ENCODE measurements at places on chromosomes 5 and 9. TPM values are rescaled to one million over a fixed set of nuclear protein-coding genes. Genes with fewer than 3 reads are reported as not detected.
A peak's percentile ranks its signal among the peaks of the same experiment; 100 is the strongest.

PDE8B gene
- 8.5 TPM for polyA plus RNA-seq

ST8SIA4 gene
- 9.9 TPM for polyA plus RNA-seq

DNAI1 gene
- polyA plus RNA-seq, result 8.1 TPM

DNA sequence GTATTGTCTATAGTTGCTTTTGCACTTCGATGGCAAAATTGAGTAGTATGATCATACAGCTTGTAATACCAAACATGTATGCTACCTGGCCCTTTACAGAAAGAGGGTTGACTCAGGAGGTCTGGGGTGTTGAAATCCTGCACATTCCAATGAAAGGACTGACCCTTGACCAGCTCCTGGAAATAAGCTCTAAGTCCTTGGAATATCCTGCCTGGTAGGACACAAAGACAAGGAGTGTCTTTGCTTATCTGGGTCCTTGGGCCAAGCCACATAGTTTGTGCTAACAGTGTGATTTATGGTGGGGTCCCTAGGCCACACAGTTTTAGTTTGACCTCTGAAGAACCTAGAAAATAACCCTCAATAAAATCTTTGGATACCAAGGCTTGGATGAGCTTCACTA lies 89.3 kb upstream of the FTMT start:
- no peak for DNase-seq

DNA sequence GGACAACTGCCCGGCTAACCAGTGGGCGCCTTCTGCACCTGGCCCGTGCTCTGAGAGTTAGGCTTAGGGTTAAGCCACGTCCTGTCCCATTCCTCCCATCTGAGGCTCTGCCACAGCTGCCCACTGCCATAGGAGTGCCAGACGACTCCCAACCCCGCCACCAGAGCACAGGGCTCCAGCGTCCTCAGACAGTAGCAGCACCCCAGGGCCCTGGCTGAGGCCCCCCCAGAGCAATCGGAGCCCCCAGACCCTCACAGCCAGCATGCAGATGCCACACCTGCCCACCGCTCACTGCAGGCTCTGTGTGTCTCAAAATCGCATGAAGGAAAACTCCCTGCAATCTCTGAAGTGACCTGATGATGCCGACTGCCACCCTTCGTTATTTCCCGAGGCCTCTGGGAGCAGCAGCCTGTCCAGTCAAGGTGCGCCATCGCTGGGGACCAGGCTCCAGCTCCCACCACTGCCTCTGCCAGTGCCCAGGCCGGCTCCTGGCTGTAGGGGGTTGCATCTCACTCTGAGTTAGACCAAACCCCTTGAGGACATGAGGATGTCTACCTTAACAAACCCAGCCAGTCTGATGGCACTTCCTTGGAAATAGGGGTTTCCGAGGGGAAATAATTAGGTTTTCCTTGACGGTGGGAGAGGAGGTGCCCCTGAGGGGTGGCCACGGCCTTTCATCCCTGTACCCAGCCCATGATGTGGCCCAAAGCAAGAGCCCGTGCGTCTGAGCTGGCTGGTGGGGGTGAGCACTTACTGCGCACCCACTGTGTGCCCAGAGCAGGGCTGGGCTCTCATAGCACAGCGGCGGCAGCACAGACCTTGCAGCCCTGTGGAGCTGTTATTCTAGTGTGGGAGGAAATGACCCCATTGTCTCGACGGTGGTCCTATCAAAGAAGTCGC lies 58.0 kb upstream of the RNF130 start:
- DNase-seq, result no peak

GABRB2 gene
- 1.6 TPM for polyA plus RNA-seq

OTP gene
- not detected for polyA plus RNA-seq

CARD6 gene
- 6.6 TPM for polyA plus RNA-seq

DNA sequence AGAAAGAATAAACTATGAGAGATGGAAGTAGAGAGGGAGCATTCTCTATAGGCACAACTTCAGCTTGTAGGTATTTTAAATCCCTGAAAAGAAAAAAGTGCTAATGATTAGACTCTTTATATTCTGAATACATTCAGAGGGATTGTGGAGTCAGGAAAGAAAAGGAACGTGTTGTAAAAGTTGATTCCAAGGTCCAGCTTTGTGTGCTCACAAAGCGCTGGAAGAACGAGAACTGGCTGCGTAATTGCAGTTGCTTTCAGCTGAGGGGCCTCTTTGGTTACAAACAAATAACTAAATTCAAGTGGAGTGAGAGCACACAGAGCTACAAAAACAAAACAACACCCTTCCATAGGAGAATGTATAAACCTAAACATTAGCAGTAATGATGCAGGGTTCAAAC lies 1040.4 kb upstream of the WWC1 start:
- no peak for DNase-seq

- no peak for DNase-seq
These were observed 96.4 kb upstream of the TAF11L2 start for GRCh38 chr5:17401470-17402288.

DNA sequence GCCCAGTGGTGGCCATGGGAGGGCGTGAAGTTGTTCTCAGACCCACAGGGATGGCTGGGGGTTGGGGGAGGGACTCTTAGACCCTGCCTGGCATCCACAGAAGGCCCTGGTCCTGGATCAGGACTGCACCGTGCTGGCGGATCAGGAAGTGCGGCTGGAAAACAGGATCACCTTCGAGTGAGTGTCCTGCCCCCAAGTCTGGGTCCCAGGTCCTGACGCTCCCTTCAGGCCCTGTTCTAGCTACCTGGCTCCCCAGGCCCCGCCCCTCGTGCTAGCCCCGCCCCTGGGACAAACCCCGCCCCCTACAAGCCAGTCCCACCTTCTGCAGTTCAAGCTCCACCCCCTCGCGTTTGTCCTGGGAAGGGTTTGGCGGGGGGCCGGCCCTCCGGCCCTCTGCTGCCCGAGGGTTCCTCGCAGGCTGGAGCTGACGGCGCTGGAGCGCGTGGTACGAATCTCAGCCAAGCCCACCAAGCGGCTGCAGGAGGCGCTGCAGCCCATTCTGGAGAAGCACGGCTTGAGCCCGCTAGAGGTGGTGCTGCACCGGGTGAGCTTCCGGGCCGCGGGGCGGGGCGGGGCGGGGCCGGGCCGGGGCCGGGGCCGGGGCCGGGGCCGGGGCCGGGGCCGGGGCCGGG lies 12.9 kb downstream of the RGS14 start:
- peak; percentile 50 for DNase-seq

DNA sequence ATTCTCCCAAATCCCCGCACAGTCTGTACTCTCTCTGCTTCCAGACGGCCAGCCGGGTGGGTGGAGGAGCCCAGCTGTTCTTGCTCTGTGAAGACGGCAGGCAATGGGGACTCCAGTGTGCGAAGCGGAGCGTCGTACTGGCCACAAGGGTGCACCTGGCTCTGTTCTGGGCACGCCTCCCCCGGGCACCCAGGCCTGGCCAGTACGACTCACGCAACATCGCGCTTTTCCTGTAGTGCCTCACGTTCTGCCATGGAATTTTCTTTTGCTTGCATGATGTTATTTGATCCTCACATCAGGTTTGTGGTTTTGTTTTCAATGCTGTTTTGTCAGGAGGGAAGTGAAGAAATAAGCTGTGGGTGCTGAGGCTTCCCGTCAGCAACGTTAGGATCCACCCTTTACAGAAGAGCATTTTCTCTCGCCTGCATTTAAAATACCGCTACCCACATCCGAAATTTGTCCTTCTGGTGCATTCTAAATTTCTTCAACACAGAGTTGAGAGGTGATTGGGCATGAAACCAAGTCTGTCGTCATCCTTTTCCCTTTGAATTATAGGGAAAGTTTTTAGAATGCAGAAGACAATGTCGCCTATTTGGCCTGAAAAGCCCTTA lies 311.7 kb downstream of the TRIM36 start:
- no peak for DNase-seq

CKMT2 gene
- polyA plus RNA-seq, result 6.6 TPM

DNA sequence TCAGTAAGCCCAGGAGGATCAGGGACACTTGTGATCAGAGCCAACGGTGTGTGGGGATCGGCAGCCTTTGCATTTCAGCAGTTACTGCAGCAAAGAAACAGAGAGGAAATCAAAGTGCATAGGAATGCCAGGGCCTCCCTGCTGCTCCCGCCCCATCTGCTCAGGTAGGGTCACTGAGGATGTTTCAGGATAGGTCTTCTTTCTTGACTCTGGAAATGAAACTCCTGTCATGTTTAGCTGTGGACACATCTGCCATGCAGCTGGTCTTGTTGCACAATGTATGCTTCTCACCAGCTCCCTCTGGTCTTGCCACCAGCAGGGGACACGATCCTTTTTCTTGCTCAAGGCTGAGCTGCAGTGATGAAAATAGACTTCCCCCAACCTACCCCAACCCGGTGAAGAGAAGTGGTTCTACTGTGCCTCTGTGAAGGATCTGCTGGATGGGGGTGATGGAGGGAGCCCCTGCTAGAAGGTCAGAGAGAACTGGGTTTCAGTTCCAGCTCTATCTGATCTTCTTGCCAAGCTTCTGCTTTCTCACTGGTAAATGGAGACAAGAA lies 185.2 kb upstream of the KLF4 start:
- DNase-seq, result no peak

CDH18 gene
- 1.1 TPM for polyA plus RNA-seq

WASHC1 gene
- 23.2 TPM for polyA plus RNA-seq

GRCh38 chr9:6014670-6015270 lies 654 bp downstream of the RANBP6 start:
- DNase-seq, result no peak

DNA sequence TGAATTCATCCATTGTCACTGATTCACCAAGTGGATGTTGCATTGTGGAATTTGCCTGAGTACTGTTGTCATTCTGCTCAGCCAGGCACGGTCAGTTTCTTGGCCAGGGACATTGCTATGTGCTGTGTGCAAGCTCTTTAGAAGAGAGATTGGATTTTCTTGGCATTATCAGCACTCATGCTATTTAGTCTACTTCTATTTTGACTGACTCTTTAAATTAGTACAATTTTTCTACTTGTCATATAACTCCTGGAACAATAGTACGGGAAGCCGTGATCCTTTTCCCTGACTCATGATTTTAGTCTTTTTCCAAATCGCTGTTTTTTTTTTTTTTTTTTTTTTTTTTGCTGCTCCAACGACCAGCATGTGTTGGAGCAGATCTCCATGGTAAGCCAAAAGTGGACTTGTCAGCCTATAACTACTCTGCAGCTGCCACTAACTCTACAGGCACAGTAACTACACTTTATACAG lies 129.7 kb downstream of the CDC42SE2 start:
- DNase-seq, result no peak

SHC3 gene
- 11.1 TPM for polyA plus RNA-seq

SPACA9 gene
- polyA plus RNA-seq, result 6.6 TPM

INSL4 gene
- not detected for polyA plus RNA-seq

DNA sequence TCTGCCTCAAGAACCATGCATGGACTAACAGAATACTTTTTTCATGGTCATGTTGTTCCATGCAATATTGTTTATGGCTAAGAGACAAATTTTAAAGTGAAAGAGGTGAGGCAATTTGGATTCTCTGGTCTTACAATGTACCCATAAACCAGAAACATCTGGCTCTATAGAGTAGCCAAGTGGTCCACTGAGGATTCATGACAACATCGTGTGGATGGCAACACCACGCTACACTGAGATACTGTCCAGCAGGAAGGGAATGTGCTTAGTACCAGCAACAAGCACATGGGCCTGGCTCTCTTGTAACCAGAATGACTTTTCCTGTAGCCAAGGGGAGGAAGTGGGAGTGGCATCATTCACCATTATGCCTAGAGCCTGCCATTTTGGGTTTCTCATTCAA lies 218.2 kb downstream of the GADD45G start:
- DNase-seq, result no peak

FGD3 gene
- polyA plus RNA-seq, result 7.5 TPM

GRCh38 chr5:65059681-65060598 lies 291.2 kb downstream of the CWC27 start:
- no peak for DNase-seq

OMD gene
- 1.2 TPM for polyA plus RNA-seq

STKLD1 gene
- 3.4 TPM for polyA plus RNA-seq

CCNI2 gene
- 0.57 TPM for polyA plus RNA-seq

TAF1L gene
- polyA plus RNA-seq, result 0.09 TPM

SLC9A3 gene
- 2.1 TPM for polyA plus RNA-seq

SOHLH1 gene
- not detected for polyA plus RNA-seq

NEUROG1 gene
- polyA plus RNA-seq, result not detected

ARAP3 gene
- 35.7 TPM for polyA plus RNA-seq

- DNase-seq, result no peak
These were observed 26.7 kb downstream of the FOXI1 start for GRCh38 chr5:170132269-170132975.

FSTL4 gene
- 0.14 TPM for polyA plus RNA-seq

- no peak for DNase-seq
These were observed 69.6 kb downstream of the ADAMTSL1 start for GRCh38 chr9:18543406-18544192.

DNA sequence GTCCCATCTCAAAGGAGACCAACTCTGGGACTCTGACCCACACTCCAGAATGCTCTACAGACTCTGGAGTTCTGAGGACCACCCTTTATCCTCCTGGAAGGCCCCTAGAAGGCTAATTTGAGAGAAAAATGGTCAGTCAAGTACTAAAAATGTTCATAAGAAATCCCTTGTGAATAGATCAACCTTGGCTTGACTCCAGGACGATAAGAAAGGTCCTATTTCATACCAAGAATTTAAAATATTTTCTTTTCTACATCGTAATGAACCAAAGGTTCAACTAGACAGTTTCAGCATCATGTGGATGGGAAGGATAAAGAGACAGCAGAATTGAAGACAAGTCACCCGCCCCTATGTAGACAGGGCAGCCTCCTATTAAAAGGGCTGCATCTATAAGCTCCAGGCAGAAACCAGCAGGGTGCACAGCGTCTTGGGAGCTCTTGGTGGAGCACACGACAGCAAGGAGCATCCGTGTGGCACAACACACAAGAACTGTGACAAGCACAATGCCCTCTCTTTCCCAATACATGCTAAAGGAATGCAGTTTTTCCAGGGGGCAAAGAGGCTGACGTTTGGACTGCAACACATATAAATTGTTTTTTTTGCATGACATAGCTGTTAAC lies 38.3 kb downstream of the RASEF start:
- no peak for DNase-seq

DNA sequence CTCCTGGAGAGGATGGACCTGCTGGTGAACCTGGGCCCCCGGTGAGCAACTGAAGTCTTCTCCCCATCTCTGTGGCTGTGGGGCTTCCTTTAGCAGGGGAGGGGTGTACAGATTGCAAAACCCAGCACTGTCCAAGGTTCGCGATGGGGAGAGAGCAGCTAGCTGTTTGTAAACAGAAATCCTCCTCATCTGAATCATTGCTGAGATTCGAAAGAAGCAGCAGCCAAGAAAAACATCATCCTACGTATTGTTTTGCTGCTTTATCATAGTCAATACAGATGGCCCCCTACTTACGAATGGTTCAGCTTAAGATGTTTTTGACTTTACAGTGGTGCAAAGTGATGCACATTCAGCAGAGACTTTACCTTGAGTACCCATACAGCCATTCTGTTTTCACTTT lies 80.0 kb upstream of the TGFBR1 start:
- no peak for DNase-seq

DNA sequence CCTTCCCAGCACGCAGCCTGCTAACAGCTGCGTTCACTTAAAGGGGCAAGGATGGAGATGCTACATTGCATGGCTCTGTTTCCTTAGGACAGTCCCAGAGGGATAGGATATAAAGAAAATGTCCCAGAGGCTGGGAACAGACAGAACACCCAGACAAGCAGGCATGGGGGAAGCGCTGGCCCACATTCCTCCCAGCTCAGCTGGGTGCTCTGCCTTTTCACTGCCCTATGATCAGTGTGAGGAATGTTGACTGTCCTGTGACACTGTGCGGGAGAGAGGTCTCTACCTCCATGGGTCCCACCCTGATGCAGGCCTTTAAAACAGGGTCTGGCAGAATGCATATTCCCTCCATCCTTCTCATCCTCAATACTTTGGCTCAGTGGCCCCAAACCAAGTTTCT lies 459.4 kb upstream of the DMAC1 start:
- DNase-seq, result no peak

GRCh38 chr9:14092344-14092743 lies 221.6 kb downstream of the NFIB start:
- DNase-seq, result no peak

TLX3 gene
- not detected for polyA plus RNA-seq

GRCh38 chr5:59040024-59040803 lies 457.3 kb downstream of the RAB3C start:
- no peak for DNase-seq
